ENCODE measurements at places on chromosomes 3 and 15. TPM values are rescaled to one million over a fixed set of nuclear protein-coding genes. Genes with fewer than 3 reads are reported as not detected.

The FSIP1 gene
- total RNA-seq, result not detected

The KLF15 gene
- 105 TPM for total RNA-seq

The ISY1 gene
- 8.5 TPM for total RNA-seq

The ERC2 gene
- not detected for total RNA-seq

The ZSCAN2 gene
- 8.9 TPM for total RNA-seq

The OSTN gene
- not detected for total RNA-seq

The AADACL2 gene
- not detected for total RNA-seq

The ZBED2 gene
- total RNA-seq, result 0.20 TPM

The DNAH12 gene
- total RNA-seq, result 0.20 TPM

The VIPR1 gene
- 27.0 TPM for total RNA-seq

DNA sequence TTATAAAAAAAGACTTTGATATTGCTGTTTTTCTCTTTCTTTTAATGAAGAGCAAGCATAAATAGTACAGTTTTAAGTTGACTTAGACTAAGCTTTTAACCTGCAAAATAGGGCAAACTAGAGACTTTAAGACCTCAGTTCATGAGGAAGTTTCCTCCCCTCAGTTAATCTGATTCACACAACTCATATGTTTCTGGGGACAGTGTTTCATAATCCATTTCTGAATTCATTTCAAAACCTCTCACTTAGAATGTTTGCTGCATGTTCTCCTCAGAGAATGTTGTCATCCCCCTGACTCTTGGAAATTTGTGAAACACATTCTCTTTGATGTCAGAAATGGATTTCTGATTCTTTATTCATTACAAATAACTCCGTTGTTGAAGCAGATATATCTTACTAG lies 79.3 kb upstream of the SKOR1 start:
- no peak for DNase-seq

DNA sequence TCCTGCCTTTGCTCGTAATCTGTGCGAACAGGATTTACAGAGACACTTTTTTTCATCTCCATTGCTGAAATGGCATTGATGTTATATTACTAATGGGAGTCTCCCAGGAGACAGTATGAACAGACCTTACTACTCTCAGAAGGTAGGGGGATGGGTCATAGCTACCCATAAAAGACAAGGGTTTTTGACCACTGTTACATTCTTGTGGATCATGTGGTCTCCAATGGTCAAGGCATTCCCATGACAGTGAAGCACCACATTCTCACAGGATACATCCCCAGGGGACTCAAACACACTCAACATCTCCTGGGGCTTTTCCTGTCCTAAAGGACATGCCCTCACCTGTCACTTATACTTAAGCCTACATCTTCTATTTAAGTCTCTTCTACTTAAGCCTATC lies 40.8 kb downstream of the MKRN3 start:
- no peak for DNase-seq

GRCh38 chr3:111972891-111973290 lies 5.9 kb upstream of the ABHD10 start:
- DNase-seq, result no peak

DNA sequence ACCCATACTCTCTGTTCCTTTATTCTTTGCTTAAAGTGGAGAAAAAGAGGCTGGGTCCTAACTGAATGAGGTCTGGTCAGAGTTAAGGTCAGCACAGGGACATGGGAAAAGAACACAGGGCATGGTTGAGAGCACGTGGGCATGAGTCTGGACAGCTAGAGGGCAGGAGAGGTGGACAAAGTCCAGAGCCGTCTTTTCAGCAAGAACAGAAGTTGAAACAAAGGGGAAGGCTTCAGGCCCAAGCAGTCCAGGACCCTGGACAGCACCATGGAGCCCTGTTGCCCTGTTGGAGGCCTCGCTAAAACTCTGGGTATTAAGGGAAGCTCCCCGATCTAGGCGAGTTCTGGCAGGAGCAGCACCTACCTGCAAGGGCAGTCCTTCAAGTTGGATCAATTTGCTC lies 50.7 kb downstream of the XYLB start:
- peak; percentile 79 for DNase-seq

- DNase-seq, result no peak
These were observed 379.4 kb downstream of the KCNH8 start for GRCh38 chr3:19527746-19528145.

DNA sequence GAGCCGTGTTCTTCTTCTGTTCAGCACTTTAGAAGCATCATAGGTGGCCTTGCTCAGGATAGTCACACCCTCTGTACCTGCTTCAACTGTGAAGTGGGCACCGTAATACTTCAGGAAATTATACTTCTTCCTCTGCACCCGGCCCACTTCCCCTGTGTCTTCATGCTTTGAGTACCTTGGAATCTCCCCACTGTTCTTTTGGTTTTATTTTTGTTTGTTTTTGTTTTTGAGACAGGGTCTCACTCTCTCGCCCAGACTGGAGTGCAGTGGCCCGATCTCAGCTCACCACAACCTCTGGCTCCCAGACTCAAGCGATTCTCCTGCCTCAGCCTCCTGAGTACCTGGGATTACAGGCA lies 1.7 kb downstream of the P2RY14 start:
- no peak for DNase-seq

DNA sequence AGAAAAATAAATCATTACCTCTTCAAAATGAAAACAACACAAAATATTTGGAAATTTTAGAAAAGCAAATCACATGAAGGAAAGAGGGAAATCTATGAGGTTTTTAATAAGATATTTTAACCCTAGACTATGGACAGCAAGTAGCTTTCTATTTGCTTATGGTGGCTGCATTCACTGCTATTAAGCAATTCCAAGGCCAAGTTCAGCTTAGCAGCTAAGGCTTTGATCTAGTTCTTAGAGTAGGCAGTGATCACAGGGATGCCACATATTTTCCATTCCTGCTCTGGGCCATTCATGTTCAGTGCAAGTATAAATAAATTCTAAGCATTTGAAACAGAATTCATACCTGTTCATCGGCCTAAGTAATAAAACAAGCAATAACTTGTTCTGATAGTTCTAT lies 235.3 kb downstream of the CDIN1 start:
- no peak for DNase-seq

DNA sequence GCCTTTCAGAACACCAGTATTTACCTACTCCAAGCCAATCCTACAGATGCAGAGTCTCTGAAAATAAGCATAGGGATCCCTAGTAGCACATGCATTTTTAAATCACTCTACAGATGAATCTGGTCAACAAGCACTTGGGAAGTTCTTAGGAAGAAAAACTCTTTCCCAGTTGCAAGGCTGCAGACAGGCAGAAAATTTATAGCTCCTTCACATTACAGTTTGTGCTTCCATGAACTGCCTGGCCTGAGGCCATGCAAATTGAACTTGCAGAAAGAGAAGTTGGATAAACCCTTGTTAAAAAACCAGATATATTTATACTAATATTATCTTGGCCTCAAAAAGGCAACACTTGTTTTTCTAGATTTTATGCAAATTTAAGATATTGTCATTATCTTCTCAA lies 256.9 kb downstream of the EPHA3 start:
- DNase-seq, result no peak

GRCh38 chr15:62578546-62578945 lies 413.5 kb upstream of the C2CD4B start:
- DNase-seq, result no peak

GRCh38 chr15:51842852-51843737 lies 13.6 kb downstream of the TMOD3 start:
- DNase-seq, result no peak

DNA sequence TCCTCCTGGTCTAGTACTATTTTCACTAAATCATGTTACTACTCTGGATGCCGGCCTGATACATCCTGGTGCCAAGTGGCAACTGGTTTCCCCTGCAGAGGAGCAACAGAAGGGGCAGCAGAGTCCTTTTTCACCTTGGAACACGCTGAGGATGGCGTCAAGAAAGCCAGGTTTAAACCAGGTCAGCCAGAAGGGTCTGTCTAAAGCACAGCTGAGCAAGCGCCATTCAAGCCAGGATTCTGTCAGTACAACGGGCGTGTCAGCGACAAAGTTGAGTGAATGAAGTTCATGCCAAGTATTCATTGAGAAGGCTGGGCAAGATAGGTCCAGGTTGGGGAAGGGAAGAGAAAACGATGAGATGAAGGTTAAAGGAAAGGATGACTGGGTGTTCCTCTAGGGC lies 88.2 kb downstream of the FBN1 start:
- DNase-seq, result no peak

- no peak for DNase-seq
These were observed 6.6 kb downstream of the LIMD1 start for GRCh38 chr3:45601156-45601555.

- DNase-seq, result no peak
These were observed 5.9 kb downstream of the CYP19A1 start for GRCh38 chr15:51332206-51333147.

DNA sequence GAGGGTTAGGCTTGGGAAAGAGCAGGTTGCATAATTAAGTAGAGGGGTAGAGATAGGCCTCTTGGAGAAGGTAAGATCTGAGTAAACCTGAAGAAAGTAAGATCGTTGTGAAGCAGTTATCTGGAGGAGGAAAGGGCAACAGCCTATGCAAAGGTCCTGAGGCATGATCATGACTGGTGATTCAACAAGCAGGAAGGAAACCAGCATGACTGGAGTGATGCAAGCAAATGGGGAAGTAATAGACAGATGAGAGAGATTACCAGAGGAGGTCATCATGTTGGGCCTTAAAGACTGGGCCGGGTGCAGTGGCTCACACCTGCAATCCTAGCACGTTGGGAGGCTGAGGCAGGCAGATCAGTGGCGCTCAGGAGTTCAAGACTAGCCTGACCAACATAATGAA lies 360.2 kb downstream of the EPHB1 start:
- DNase-seq, result no peak

GRCh38 chr3:177224414-177224813 lies 27.1 kb upstream of the TBL1XR1 start:
- DNase-seq, result no peak

GRCh38 chr15:74799255-74799855 lies 13.3 kb upstream of the LMAN1L start:
- DNase-seq, result peak; percentile 67

- no peak for DNase-seq
These were observed 37.4 kb downstream of the SYN2 start for GRCh38 chr3:12041446-12042041.

DNA sequence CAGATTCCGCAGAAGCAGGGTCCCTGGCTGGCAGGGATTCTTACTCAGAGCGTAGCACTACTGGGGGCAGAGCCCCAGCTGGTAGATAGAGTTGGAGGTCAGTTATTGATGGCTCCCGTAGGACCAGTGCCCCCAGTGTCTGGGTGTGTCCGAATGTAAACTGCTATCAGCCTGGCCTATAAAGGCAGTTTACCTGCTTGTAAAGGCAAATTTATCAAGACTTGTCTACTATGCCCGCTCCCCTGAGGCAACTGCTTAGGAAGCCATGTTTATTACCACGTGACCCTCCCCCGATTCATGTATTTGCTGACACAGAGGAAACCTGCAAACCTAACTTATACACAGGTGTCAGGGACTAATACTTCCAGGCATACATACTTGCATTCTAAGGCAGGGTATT lies 607 bp upstream of the PPP1R14D start:
- no peak for DNase-seq

DNA sequence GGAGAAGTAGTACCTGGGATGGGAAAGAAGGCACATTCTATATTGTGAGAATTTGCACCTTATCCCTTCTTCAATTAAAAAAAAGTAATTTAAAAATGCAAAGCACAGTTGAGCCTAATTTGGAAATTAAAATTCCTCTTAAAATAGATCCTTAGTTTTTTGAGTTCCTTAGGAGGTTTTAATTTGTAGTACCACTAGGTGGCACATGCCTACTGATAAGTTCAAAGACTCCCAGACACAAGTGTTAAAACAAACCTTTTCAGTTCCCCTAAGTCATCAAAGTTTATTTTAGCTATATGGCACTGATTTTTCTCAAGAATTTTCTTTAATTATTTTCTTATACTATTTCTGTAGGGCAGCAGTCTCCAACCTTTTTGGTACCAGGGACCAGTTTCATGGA lies 127.6 kb upstream of the AZI2 start:
- no peak for DNase-seq

- DNase-seq, result no peak
These were observed 105.0 kb downstream of the MYLK start for GRCh38 chr3:123778991-123779622.

DNA sequence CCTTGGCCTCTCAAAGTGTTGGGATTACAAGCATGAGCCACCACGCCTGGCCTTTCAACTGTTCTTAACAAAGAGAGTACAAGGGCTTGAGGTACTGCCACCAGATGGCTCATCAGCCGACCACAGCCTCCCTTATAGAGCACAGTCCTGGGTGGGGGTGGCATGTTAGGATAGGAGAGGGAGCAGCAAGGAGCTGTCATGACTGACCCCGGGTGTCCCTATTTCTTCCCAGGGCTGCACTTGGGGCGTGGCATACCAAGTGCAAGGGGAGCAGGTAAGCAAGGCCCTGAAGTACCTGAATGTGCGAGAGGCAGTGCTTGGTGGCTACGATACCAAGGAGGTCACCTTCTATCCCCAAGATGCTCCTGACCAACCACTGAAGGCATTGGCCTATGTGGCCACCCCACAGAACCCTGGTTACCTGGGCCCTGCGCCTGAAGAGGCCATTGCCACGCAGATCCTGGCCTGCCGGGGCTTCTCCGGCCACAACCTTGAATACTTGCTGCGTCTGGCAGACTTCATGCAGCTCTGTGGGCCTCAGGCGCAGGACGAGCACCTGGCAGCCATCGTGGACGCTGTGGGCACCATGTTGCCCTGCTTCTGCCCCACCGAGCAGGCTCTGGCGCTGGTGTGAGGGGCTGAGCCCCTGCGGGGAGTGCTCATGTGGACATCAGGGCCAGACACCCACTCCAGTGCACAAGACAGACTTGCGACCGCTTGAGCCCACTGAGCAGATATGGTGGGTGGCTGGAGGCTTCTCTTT lies 2.1 kb downstream of the CHAC1 start:
- no peak for DNase-seq

GRCh38 chr15:29278436-29279105 lies 8.9 kb upstream of the NSMCE3 start:
- DNase-seq, result no peak

GRCh38 chr3:56131974-56132590 lies 336.2 kb downstream of the ERC2 start:
- no peak for DNase-seq

- DNase-seq, result no peak
These were observed 356.4 kb downstream of the CHST2 start for GRCh38 chr3:143475981-143476380.

- no peak for DNase-seq
These were observed 415.4 kb upstream of the RORA start for GRCh38 chr15:61644550-61644949.

DNA sequence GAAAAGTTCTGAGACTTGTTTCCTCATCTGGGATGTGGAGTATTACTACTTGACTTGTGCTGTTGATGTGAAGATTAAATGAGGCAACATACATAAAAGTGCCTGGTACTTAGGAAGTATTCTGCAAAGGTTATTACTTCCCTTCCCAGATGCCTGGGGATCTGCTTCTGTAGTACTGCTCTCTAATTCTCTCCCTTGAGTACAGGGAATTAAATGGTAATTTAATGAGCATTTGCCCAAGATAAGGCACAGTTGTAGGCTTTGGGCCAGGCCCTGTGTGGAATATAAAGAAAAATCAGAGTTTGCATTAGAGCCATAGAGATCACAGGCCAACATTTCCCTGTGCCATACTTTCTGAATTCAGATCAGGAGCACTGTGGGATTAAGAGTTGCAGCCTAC lies 84.4 kb downstream of the LARS2 start:
- DNase-seq, result no peak

Measured in left lobe of liver (tissue), 2 donors.